ENCODE measurements at places on chromosomes 12 and 14. TPM values are rescaled to one million over a fixed set of nuclear protein-coding genes. Genes with fewer than 3 reads are reported as not detected.

DNA sequence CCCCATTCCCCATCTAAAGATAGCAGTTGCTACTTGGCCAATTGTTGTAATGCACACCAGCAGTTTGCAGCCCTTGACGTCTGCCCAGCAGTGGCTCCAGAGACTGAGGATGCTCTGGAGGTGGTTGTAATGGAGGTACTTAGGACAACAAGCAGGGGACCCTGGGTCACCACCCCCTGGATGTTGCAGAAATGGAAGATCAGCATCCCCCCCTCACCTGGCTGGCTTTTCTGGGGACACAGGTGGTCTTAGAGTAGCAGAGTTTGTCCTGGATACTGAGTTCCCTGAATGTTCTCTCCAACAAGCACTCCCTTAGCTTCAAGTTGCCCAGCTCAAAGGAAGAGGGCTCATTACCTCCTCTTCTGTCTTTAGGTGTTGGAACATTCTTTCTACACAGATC lies 250.5 kb downstream of the AACS start:
- no peak for DNase-seq

The RAPGEF3 gene
- 10.4 TPM for total RNA-seq

The WASHC4 gene
- 96.7 TPM for total RNA-seq

DNA sequence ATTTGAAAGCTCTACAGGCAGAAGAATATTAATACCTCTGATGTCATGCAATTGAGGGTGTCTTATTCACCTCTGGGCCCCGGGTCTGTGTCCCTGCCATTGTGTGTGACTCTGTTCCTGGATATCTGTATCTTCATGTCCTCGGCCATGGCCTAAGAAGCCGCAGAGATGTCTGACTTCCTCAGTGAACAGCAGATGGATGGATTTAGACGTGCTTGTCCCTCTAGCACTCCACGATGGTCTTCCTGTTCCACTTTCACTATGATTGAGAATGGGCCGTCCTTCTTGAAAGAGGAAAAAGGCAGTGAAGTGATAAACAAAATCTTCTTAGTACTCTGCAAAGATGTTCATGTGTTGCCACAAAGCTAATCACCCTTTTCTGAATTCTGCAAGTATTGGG lies 217.4 kb downstream of the SLC41A2 start:
- no peak for DNase-seq

- no peak for DNase-seq
These were observed 16.7 kb downstream of the OSBPL8 start for GRCh38 chr12:76542908-76543307.

- no peak for DNase-seq
These were observed 165.4 kb upstream of the LRIG3 start for GRCh38 chr12:59085690-59086089.

The RNASE12 gene
- not detected for total RNA-seq

GRCh38 chr14:72118841-72119240 lies 186.6 kb downstream of the RGS6 start:
- DNase-seq = no peak

DNA sequence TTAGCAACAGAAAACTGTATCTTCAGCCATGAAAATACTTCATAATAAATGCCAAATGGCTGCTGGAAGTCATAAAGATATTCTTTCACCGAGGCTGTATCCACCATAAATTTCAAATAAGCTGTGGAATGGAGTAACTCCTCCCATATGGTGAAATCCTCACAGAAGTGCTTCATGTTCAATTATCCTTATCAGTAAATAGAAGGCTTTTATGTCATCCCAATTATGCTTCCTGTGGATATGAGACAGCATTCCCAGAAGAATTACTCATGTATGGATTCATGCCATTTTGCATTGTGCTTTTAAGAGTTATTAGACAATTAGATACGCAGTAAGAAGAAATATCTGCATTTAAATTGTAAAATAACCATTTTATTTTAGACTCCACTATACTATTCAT lies 99.0 kb downstream of the RTN1 start:
- peak; percentile 41 for DNase-seq

- no peak for DNase-seq
These were observed 51.5 kb downstream of the SLC38A4 start for GRCh38 chr12:46774322-46774633.

GRCh38 chr12:55797068-55797467 lies 20.5 kb downstream of the SARNP start:
- peak; percentile 45 for DNase-seq

The RNASE2 gene
- not detected for total RNA-seq

The SCN8A gene
- 0.38 TPM for total RNA-seq

- DNase-seq = no peak
These were observed 463.4 kb upstream of the TMEM132C start for GRCh38 chr12:127803545-127803944.

- no peak for DNase-seq
These were observed 21.0 kb downstream of the TMTC1 start for GRCh38 chr12:29762637-29763300.

- DNase-seq = peak; percentile 64
These were observed 436 bp downstream of the VPS33A start for GRCh38 chr12:122265886-122266229.

The KRT77 gene
- not detected for total RNA-seq

The METAP2 gene
- total RNA-seq = 50.5 TPM

Data from dermis microvascular lymphatic vessel endothelial cell (primary cell).